ENCODE measurements at places on chromosomes 7 and 10.

- no peak for DNase-seq
Measured at GRCh38 chr10:133258066-133258817, 18.4 kb downstream of the ADAM8 start.

- DNase-seq, result no peak
Measured at GRCh38 chr10:81116201-81116600, 578.5 kb downstream of the SH2D4B start.

GRCh38 chr10:132607961-132608495, 70.4 kb downstream of the INPP5A start:
- DNase-seq, result no peak

DNA sequence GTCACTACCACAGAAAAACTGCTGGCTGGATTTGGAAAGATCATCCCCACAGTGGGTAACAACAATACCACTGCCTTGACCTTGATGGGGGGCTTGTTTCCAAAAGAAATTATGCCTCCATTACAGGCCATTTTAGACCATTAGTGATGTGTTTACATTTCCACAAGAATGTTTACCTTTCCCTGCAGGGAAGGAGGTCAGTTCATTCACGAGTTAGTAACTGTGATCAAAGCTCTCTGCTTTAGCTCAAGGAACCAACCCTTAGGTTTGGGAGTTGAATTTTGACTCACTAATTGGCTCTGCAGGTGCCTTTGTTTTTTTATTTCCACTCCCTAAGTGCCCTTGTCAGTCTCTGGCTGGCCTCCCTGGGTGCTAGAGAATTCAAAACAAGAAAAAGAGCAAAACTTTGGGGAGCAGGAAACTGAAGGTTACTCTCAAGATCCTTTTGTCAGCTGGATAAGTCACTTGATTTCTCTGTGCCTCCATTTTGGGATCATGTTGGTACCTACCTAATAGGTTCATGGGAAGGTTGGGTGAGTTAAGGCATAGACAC, 41.1 kb upstream of the NUPR2 start:
- no peak for DNase-seq

DNA sequence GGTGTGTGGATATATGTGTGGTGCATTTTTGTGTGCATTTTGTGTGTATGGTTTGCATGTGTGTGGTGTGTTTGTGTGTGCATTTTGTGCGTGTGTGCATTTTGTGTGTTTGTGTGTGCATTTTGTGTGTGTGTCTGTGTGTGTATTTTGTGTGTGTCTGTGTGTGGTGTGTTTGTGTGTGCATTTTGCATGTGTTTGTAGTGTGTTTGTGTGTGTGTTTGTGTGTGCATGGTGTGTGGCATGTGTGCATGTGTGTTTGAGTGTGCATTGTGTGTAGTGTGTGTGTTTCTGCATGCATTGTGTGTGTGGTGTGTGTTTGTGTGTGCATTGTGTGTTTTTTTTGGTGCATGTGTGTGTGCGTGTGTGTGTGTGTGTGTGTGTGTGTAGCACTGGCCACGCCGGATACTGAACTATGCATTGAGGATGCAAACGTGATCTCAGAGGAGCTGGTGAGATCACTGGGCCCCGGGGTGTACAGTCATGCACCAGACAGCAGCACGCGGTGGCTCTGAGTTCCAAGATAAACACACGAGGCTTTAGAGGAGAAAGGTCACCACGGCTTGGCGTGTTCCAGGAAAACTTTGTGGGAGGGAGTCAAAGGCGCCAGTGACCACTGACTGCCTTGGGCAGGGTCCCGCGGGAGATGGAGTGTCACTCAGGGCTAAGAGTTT, 106.6 kb upstream of the SHH start:
- no peak for DNase-seq

DNA sequence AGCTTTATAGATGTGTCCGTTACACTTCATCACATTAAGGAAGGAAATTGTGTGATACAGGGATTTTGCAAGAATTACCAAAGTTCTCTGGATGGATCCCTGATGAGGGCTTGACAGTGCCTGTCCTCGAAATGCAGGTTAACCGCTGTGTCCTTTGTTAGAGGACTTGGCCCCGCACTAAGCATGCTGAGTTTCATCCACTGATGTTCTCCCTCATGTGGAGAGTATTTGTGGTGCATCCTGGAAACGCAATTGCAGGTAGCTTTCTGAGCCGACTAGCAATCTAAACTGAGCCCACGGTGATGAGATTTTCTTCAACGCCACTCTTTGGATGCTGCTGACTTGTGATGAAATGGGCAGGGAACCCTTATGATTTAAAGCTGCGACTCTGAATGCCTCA, 71.9 kb upstream of the STK17A start:
- peak; percentile 13 for DNase-seq

GRCh38 chr7:82416402-82416801, 27.2 kb downstream of the CACNA2D1 start:
- DNase-seq, result no peak

DNA sequence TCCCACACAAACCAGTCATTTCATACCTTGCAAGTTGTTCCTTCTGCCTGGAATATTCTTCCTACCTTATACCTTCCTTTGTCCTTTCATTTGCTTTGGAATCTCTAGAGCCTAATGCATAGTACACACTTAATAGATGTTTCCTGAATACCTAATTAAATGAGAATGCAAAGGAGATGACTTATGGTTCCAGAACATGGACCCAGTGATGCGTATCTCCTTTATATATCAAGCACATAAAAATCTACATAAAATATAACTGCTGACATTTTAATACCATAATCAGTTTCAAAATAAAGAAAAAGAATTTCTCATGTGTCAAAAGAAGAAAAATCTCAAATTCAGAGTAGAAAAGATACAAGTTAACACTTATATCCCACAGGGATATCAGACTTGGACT, 110.6 kb upstream of the ASAH2 start:
- DNase-seq, result no peak

GRCh38 chr7:43533801-43534479, 49.0 kb upstream of the STK17A start:
- no peak for DNase-seq

- DNase-seq, result no peak
Measured at GRCh38 chr7:78194611-78195010, 396.0 kb downstream of the PHTF2 start.

- no peak for DNase-seq
Measured at GRCh38 chr7:29896685-29897411, 90.5 kb downstream of the WIPF3 start.

DNA sequence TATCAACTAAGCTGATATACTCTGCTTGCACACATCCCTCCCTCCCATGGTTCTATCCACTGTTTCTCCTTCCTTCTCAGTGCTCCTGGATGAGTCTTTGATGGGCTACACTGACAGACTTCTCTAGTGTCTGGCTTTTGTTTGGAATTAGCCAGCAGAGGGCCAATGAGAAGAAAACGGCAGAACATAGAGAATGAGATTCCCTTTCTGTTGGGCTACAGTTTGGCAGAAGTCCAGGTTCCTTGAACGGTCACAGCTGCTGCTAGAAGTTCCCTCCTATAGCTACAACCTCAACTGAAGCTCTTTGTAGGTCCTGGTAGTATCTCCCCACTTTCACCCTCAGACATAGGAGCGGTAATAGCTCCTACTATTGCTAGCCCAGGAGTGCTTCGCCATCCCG, 251.1 kb upstream of the LRRN3 start:
- no peak for DNase-seq

DNA sequence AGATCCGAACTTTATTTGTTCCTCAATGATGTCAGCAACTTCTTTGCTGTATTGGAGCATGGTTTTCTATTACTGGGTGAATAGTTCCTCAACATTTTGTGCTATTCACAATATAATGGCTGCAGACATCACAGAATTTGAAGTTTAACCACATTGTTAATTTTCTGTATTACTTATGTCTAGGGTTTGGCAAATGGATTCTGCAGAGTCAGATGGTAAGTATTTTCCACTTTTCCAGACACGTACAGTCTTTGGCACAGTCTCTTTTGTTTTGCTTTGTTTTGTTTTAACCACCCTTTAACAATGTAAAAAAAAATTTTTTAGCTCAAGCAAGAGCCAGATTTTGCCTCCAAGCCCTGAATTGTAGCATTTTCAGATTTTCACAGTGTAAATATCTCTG, 36.8 kb upstream of the FOXK1 start:
- DNase-seq, result no peak

- no peak for DNase-seq
Measured at GRCh38 chr10:60606343-60607080, 171.8 kb upstream of the CDK1 start.

- no peak for DNase-seq
Measured at GRCh38 chr7:87391020-87391701, 45.7 kb downstream of the CROT start.

DNA sequence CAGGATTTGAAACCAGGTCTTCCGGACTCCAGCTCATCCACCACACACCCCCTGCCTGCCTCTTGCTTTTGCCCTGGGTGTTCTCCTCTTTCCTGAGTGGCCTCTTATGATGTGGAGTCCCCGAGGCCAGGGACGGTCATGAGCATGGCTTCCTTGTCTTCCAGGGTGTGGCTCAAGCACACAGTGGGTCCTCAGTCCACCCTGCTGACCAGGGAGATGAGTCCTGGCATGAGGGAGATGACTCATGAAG, 32.8 kb downstream of the DNAJB12 start:
- no peak for DNase-seq

- no peak for DNase-seq
Measured at GRCh38 chr7:101784292-101785127, 32.9 kb upstream of the CUX1 start.

GRCh38 chr7:2075811-2076210, 156.9 kb downstream of the MAD1L1 start:
- DNase-seq, result no peak

DNA sequence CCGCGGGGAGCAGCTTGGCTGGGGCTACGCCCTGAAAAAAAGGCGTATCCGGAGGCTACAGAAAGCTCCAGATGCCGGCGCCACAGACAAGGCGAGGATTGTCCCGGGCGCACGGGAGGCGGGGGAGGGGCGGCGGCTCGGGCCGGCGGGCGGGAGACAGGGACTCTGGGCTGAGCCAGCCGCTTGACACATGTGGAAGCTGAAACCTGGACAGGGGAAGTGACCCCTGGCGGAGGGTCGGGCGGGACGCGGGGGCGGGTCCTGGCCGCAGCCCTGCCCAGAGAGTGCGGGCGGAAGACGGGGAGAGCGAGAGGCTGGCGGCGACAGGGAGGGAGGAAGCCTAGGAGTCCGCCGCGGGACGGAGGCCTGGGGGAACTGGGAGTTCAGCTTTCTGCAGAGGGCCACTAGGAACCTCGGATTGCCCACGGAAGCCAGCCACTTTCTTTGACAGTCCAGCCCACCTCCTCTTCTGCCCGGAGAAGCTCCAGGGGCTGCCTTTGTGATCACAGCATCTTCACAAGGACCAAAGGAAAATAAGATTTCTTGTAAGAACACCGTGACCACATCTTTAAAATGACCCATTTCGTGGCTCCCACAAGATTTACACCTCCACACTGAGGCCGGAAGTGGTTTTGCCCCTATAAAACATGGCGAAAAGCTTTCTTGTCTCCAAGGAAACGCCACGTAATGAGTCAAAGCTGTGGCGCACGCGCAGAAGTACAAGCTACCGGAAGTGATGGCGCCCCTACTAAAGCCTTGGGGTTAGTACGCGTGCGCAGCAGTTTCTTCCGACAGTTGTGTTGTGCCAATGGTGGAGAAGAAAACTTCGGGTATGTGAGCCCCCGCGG, at the start of the genes PLOD3 and ZNHIT1:
TSS of gene PLOD3 (minus strand) at position 194 of the 848 bp plus-strand sequence. CDS start 307 bp downstream, outside the sequence.
TSS of gene ZNHIT1 (plus strand) at position 778 of the 848 bp plus-strand sequence. CDS start at position 809, 31 bp downstream.
- peak; percentile 97 for DNase-seq

DNA sequence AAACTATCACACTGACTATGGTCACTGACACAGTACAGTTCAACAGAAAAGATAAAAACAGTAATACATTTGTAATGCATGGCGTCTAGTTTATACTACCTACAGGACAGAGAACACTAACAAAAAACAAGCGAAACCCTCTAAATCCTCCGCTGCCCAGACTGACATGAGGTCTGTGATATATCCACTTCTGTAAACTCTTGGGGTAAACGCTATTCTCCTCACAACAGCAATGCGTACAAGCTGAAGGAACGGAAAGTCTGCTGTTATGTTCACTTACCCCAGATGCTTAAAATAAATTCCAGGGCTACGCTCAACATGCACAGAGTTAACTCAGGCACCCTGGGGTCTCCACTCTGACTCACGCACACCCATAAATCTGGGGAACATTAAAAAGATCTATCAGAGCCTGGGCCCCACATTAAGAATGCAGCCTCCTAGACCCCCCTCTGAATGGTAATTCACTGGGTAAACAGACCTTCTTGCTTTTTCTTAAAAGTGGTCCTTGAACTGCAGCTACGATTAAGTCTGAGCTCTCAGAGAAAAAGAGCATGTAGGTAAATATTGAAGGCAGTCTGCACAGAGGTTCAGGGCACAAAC, 105.6 kb downstream of the CTBP2 start:
- DNase-seq, result no peak

DNA sequence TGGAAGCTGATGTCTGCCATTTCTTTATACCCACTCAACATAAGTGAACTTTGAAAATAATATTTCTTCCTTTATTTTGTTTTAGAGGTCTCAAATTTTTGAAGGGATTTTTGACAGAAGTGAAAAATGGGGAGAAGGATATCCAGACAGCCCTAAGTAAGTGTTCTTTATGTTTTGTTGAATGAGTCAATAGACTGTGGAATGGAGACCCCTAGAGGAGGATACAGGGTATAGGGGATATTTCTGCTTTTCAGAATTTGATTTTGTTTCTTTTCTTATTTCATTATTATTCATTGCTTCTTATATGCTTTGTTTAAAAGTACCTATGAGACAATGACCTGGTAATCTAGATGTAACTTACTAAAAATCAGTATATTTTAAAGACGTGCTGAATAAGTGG, 34.4 kb downstream of the PLEKHA8 start:
- DNase-seq, result no peak

- DNase-seq, result no peak
Measured at GRCh38 chr10:78893217-78893616, 175.5 kb upstream of the ZMIZ1 start.

DNA sequence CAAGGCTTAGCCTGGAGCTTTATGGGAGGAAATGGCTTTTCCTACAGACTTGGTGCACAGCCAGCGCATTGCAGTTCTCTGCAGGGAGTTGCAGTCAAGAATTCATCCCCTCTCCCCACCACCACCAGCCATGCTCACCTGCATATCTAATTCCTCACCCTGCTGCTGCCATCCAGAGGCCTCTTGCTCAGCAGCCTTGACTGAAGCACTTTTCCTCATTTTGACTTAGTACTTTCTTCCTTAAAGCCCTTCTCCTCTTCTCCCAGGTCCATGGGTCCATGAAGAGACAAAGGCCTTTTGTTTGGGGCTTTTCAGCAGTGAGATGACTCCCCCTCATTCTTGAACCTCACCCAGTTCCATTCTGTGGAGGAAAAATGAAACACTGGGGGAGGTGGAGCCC, 39.7 kb upstream of the GPR141 start:
- DNase-seq, result peak; percentile 58

GRCh38 chr7:142934056-142934455, 510 bp upstream of the TRPV5 start:
- DNase-seq, result no peak

DNA sequence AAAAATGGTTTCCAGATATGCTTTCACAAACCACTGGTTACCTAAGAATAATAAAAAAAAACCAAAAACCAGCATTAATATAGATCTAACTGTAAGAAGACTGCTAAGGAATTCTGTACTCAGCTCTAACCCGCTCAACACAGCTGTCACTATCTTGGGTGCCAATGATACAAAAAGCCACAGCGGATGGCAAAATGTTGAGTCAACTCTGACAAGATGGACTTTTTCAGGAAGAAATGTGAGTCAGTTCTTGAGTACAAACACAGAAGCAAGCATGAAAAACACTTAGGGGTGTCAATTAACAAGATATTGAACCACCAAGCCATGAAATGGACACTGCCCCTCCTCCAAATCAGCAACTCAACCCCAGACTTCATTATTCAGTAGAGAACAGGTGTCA, 55.0 kb downstream of the CTTNBP2 start:
- no peak for DNase-seq
